ENCODE measurements at places on chromosomes 4 and X.

GRCh38 chr4:30721185-30722091, 1.3 kb downstream of the PCDH7 start:
- DNase-seq, result peak; percentile 67

- peak; percentile 58 for DNase-seq
Observed at GRCh38 chrX:154401045-154401799, 3.0 kb downstream of the RPL10 start.

- DNase-seq, result no peak
Observed at GRCh38 chr4:148051403-148051802, 319.5 kb downstream of the ARHGAP10 start.

GRCh38 chrX:14916017-14916674, 42.9 kb downstream of the MOSPD2 start:
- no peak for DNase-seq

GRCh38 chrX:155434906-155435743, 23.3 kb downstream of the F8A3 start:
- no peak for DNase-seq

- DNase-seq, result no peak
Observed at GRCh38 chrX:150299579-150299978, 63.5 kb upstream of the MAMLD1 start.

GRCh38 chr4:1187182-1187581, 14.8 kb upstream of the SPON2 start:
- DNase-seq, result no peak

DNA sequence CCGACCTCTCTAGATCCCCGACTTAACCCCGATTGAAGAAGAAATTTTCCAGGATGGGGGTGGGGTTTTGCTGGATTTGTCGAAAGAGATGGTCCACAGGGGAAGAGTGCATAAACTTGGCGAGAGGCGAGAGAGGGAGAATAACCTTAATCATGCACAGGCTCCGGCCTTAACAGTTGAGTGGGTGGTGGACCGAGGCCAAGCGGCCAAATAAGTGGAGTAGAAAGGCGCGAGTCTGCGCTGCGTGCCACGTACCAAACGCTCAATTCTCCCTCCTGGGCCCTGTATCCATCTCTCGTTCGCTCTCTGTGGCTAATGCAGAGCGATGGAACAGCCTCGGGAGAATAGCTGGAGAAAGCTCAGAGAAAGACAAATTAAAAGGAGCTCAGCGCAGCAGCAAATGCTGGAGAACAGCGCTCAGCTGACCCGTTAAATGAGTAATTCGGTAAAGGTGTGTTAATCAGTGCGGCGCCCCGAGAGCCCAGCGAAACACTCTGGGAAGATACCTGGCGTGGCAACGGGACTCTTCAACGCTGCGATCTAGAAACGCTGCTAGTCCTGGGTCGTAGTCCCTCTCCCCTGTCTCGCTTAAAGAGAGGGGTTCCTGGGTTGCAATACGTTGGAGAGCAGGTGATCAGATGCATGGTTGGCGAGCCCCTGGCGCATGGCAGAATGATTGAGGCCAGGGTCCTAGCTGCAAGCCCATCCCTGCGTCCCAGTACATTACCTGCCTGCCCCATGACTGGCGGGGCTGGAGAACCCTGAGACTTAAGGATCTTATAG, 887 bp upstream of the IL1RAPL2 start:
- no peak for DNase-seq

- DNase-seq, result no peak
Observed at GRCh38 chr4:101791182-101791558, 640 bp downstream of the BANK1 start.

GRCh38 chrX:110004215-110004614, 1.3 kb downstream of the TMEM164 start:
- DNase-seq, result peak; percentile 45

GRCh38 chr4:123477711-123478209, 81.2 kb downstream of the SPRY1 start:
- DNase-seq, result no peak

- no peak for DNase-seq
Observed at GRCh38 chr4:139511320-139511719, 44.7 kb downstream of the SETD7 start.

GRCh38 chrX:140229191-140229590, 263.9 kb upstream of the CXorf66 start:
- peak; percentile 83 for DNase-seq
